ENCODE measurements at places on chromosomes 4 and X. TPM values are rescaled to one million over a fixed set of nuclear protein-coding genes. Genes with fewer than 3 reads are reported as not detected.

The CLDN24 gene
- total RNA-seq = not detected

DNA sequence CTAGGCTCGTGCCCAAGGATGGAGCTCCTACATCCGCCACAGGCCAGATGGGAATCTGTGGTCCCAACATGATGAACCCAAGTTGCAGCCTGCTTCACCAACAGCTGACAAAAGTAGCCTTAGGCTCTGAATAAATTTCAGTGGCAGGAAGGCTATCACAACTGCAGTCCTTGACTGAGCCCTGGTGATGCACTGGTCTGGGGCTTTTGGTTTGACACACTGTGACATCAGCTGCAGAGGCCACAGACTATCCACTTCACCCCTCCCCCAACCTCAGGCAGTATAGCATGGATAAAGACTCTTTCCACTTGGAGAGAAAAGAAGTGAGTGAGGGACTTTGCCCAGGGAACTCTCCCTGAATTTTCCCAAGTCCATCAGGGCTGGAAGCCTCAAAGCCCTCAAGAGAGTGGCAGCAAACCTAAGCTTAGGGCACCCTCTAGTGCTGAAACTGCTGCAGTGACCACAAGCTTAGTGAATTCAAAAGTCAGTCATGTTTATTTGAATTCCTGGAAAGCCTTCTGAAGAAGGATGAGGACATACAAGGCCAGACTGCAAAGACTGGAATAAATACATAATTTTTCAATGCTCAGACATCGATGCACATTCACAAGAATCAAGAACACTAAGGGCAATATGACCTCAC, 135.0 kb upstream of the TENT5D start:
- peak; percentile 2 for DNase-seq

The SCLT1 gene
- total RNA-seq = 9.7 TPM

DNA sequence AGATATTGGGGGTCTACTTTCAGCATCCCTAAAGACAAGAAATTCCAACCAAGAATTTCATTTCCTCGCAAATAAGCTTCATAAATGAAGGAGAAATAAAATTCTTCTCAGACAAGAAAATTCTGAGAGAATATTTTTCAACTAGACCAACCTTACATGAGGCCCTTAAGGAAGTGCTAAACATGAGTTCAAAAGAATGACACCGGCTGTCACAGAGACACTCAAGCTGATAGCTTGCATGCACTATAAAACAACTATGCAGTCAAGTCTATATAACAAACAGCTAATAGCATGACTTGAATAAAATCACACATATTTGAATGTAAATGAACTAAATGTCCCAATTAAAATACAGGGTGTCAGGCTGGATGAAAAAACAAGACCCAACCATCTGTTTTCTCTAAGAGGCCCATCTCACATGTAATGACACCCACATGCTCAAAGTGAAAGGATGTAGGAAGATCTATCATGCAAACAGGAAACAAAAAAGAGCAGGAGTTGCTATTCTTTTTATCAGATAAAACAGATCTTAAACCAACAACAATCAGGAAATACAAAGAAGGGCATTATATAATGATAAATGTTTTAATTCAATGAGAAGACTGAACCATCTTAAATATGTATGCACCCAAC, 27.2 kb downstream of the FAAH2 start:
- no peak for DNase-seq

- DNase-seq = no peak
Measured at GRCh38 chr4:70768301-70768948, 46.7 kb downstream of the RUFY3 start.

DNA sequence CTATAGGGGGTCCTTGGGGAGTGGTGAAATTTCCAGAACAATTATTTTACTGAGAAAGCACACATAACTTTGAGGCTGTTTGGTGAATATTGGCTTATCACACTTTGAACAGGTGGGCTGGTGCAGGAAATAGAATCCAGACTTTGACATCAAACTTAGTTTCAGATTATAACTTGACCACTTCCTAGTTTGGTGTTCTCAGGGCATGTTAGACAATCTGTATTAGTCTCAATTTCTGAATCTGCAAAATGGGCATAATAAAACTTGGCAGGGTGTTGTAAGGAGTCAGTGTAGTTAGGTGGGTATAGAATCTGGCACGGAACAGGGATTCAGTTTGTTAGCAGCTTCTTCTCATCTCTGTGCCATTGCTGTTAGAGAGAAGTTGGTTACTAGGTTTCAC, 43.3 kb upstream of the MBNL3 start:
- DNase-seq = no peak

The RASSF6 gene
- 0.15 TPM for total RNA-seq

- no peak for DNase-seq
Measured at GRCh38 chrX:116009861-116010710, 160.5 kb upstream of the AGTR2 start.

The PPID gene
- 23.3 TPM for total RNA-seq

DNA sequence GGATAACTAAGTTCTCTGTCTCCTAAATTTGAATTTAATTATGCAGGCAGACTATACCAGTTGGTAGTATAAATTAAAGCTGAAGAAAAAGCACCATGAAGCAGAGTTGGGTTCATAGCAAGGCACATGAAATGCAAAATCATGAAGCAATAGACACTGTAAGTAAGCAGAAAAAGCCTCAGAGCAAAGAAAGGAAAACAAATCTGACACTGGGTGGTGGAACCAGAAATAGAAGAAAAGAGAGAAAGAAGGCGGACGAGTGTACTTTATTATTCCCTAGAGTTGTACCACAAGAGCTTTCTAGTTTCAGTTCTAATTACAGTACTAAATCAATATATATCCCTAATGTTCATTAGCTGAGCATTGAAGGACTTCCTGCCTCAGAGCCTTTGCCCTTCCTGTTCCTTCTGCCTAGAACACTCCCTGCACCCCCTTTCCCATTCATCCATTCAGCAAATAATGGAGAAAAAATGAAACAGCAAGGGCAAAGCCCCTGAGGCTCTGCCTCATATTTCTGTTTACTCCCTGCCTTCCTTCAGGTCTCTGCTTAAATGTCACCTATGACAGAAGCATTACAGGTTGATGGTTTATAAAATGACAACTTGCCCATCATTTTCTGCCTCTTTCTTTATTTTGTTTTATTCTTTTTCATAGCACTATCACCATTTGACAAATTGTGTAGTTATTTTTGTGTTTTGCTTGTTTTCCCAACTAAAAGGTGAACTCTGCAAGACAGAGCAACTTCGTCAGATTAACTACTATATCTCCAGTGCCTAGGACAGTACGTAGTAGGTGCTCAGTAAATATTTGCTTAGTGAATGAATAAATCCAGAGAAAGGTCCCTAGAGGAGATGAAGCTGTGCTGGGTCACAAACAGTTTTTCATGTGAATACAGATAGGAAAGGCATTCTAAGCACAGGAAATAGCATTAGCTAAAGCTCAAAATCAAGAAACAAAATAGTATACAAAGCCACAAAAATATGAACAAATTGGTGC, 154.0 kb upstream of the RASGEF1B start:
- DNase-seq = no peak

GRCh38 chr4:157832596-157832995, 340.2 kb downstream of the GASK1B start:
- DNase-seq = no peak

Measured in Panc1 (cell line).